ENCODE measurements at places on chromosomes 3 and 15.

DNA sequence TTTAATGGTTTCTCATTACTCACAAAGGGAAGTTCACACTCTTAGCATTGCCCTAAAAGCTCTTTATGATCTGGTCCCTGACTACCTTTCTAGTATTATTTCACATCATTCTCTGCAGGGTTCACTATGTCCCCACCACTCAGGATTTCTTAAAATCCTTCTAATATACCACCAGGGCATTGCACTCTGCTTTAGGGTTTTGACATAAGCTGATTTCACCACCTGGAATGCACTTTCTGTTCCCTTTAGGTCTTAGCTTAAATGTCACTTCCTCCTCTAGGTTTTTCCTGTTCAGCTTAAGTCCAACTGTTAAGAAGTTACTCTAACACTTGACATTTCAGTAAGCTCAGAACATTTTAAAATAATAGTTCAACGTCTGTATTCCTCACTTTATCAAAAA lies 81.7 kb downstream of the HCN4 start:
- DNase-seq = no peak

- no peak for DNase-seq
Observed at GRCh38 chr3:38227989-38228388, 37.6 kb upstream of the SLC22A13 start.

DNA sequence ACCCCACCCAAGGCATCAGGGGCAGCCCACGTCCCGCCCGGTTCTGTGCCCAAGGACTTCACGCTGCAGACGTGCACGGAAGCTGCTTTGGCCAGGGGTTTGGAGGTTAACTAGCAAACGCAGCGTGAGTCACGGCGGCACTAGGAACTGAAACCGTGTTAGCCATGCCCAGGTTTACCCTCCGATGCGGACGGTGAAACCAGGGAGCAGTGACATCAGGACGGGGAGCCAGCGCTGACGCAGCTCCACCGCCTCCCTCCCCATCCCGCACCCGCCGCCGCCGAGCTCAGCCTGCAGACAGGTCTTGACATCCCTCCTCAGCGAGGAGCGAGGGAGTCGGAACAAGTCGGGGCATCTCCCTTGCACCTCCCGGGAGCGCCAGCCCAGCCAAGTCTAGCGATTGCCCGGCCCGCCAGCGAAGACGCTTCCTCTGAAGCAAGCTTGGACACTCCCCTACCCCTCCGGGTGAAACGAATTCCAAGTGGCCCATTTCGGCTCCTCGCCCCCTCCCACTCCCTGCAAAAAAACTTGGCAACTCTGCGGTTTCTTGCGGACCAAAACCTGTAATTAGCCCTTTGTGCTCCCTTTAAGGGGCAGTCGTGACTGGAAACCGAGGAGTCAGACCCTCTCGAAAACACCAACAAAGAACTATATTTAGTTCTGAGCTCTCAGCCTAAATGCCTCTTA lies 1.4 kb upstream of the RAP2B start:
- DNase-seq = peak; percentile 87

- no peak for DNase-seq
Observed at GRCh38 chr3:182469086-182469485, 324.2 kb upstream of the ATP11B start.

- DNase-seq = no peak
Observed at GRCh38 chr3:19002606-19003005, 145.7 kb upstream of the KCNH8 start.

GRCh38 chr3:14650193-14650592 lies 1.4 kb upstream of the CCDC174 start:
- no peak for DNase-seq

All from activated CD8-positive, alpha-beta memory T cell treated with anti-CD3 and anti-CD28 coated beads, Interleukin-2, amount 50 U/mL, for 48 hours (primary cell).